ENCODE measurements at places on chromosomes 2 and 18. TPM values are rescaled to one million over a fixed set of nuclear protein-coding genes. Genes with fewer than 3 reads are reported as not detected.

Gene MYO3B
- not detected for total RNA-seq

DNA sequence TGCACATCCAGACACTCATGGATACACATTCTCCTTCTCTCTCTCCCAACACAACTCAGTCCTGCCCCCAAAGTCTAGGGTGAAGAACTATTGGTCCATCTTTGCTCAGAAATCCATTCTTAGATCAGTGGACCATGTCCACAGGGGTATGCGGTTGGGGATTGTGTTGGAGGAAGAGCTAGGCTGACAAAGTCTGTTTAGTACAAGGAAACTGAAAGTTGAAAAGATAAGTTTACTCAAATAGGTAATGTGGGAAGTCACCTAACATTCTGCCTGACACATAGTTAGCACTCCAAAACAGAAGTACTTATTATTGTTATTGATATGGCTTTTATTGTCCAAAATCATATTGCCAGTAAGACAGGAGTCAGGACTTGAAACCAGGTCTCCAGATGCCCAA, 55.9 kb downstream of the ALK start:
- DNase-seq, result peak; percentile 72

- no peak for DNase-seq
These were observed 1.2 kb downstream of the MEX3C start for GRCh38 chr18:51196118-51196810.

DNA sequence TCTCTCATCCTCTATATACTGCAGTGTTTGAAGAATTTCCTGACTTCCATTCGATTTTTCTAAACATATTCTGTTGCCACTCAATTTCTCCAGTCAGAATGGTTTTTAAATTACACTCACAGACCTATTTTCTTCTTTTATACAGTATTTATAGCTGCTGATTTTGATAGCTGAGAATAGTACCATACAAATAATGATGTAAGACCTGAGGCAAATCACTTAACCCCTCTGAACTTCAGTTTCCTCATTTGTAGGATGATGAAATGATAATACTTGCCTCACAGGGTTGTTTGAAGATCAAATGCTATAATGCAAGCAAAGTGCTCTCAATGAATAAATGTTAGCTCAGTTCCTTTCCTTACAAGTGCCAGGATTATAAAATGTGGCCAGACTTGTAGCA, 241.8 kb downstream of the CPS1 start:
- DNase-seq, result no peak

Gene CHRNG
- not detected for total RNA-seq

DNA sequence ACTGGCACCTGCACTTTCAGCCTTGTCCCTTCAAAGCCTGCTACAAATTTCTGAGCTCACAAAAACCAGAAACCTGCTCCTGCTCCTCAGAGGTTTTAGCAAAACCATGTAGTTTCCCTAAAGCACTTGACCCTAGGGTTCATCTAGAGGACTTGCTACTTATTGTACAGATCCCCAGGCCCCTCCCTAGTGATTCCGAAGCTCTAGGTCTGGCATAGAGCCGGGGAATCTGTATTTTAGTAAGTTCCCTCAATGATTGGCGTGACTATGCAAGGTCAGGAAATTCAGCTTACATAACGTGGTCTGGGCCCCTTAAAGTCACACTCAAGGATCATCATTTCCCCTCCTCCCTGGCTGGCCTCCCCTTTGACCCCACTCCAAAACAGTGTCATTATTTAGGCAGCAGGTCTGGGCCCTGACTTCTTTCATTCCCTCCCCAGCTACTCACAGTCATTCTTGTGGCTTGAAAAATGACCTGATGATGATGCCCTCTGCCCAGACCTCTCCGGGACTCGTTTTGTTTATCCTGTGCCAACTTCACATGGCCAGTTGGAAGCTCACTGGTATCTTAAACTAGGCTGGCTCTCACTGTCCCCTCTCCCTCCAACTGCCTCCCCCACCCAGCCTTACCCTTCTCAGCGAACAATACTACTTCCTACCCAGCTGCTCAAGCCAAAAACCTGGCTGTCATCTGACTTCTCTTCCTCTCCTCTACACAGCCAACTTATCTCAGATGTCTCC, 36.0 kb downstream of the WDFY1 start:
- DNase-seq, result no peak

Gene LIMS1
- 141 TPM for total RNA-seq

DNA sequence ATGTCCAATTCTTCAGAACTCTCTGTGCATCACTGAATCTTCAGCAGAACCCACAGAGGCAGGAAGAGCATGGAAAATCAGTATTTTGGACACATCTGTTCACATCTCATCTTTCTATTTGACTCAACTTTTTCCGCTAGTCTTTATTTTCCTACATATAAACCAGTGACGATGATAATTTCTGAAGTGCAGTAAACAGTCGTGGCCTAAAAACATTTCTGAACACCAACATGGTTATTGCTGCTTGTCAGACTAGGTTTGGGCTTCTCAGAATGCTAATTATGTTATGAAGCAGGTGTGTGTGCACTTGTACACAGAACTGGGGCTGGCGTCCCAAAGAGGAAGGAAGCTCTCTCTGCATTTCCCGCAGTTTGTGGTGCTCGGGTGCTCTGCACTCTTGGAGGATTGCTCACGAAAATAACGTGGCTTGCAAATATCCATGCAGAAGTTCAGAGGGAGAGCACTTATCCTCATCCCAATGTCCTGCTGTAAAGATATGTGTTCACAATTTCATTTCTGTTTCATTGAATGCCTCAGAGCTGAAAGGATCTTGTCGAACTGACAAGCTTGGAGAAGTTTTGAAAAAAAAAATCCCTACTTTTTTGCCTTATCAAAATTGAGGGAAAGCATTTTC, 50.8 kb downstream of the EDAR start:
- DNase-seq, result no peak

Gene PROKR1
- total RNA-seq, result not detected

DNA sequence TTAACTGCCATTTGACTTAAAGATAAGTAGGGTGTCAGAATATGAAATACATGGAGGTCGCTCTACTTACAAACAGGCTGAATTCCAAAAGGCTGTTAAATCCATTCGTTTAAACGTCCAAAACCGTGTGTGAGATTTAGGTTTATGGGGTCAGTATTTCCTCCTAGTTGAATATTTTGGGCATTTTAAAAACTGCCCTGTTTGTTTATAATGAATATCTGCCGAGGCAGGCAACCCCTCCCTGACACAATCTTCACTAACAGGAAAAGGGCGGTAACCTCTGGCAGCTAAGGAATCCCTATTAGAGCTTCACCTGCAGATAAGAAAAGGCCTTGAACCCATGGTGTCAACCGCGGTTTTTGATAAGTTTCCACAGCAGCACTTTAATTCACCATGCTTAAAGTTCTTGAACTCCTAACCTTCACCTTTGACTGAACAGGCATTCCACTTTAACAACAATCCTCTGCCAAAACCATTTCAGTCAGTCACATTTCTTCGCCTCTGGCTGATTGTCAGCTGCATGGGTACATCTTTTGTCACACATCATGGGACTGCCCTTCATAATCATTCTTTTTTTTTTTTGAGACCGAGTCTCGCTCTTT, 17.8 kb downstream of the TRAK2 start:
- no peak for DNase-seq

DNA sequence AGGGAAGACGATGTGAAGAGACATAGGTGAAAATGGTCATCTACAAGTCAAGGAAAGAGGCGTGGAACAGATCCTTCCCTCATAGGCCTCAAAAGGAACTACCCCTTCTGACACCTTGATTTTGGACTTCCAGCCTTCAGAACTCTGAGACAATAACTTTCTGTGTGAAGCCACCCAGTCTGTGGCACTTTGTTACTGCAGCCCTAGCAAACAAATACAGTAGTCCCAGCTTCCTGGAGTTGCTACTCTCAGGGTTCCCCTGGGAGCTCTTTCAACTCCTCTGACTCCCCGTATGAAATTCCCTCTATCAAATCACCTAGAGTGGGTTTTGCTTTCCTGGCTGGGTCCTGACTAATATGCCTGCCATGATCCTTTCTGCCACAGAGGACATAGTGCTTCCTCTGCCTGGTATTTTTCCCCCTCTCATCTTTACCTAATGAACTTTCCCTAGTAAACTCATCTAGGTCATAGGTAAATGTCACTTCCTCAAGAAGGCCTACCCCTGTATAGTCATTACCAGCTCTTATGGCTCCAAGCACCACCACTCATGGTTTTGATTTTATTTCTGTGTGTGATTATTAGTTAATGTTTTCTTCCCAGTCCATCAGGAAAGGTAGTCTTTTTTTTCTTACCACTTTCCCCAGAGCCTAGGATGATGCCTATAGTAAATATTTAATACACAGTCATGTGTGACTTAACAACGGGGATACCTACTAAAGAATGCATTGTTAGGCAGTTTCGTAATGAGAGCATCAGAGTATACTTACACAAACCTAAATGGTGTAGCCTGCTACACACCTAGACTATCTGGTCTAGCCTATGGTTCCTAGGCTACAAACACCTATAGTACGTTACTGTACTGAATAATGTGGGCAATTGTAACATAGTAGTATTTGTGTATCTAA, 111.5 kb upstream of the LGALSL start:
- DNase-seq, result no peak

Gene DPP4
- total RNA-seq, result 4.1 TPM

- DNase-seq, result no peak
These were observed 107.5 kb upstream of the SPATS2L start for GRCh38 chr2:200199005-200199404.

DNA sequence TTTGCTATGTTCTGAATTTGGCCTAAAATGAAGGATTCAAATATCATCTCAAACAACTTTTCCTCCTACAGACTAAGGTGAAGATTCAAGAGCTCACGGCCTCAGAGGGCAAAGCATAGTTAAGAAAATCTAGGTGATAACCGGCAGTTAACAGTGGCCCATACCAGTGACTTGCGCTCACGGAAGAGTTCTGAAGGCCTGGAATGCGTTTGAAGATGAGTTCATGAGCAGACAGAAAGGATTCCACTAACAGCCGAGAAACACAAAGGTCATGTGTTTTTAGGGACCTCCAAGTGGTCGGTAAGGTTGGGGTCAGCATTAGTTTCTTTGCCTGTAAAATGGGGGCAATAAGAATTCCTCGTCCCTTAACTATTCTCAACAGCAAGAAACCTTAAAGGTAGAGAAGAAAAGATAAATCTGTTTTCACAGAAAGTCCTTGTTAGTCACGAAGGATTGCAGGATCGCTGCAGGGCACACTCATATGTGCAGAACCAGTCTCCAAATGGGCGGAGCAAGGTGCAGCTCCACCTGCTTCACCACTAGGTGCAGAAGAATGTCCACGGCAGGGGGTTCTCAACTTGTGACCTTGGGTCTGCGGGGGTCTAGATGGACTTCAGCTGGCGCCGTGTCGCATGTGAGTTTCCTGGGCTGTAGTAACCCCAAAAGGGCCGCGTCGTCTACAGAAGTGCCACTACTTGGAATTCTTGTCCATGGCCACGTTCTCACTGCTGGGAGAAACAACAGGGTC, 708 bp upstream of the RPIA start:
- DNase-seq, result no peak

DNA sequence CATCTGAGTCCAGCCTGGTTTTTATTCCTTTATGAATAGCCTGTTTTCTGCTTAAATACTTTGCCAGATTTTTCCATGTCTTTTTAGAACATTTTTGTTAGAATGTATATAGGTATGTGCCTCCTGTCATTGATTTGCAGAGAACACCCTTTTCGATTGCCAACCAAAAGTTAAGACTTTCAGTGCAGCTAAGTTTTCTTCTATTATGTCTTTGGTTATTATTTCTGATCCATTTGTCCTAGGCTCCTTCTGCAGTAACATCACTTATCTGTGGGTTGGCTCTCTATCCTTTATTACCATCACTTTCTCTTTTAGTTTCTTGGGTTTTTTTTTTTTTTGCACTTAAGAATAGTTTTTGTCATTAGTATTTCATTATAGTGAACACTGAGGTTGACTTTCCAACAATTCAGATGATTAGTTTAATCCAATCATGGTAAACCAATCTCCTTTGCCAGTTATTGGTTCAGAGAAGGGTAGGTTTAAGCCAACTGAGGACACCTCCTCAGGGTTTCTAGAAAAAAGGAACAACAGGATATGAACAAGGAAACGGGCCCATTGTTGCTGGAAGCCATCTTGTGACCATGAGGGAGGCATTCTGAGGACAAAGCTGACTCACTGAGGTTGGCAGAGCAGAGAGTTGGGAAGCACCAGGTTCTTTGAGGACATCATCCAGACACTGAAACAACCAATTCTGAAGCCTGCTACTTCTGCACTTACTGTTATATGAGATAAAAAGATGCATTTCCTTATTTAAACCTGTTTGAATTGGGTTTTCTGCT, 37.9 kb upstream of the GBX2 start:
- no peak for DNase-seq

- no peak for DNase-seq
These were observed 233.8 kb upstream of the PIK3C3 start for GRCh38 chr18:41721103-41721790.

- no peak for DNase-seq
These were observed 65.7 kb upstream of the RBM44 start for GRCh38 chr2:237732790-237733381.

Gene SULT1C4
- 3.1 TPM for total RNA-seq

DNA sequence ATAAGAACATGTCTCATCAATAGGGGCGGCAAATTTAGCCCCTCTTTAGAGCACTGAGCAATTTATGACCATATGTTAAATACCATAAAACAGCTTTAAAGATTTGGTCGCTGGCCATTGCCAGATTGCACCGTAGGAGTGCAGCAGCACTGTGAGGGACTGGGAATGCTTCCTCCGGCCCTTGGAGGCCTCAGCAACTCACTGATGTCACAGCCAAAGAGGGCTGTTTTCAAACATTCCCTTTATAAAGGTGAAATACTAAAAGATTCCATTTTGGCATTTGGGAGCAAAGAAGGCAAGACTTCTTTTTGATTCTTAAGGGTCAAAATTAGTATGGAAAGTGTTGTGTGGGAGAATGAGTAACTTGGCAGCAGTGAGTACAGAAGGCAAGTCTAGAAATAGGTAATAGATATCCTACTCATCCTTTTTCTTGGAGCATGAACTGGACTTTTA, 63.7 kb downstream of the BABAM2 start:
- no peak for DNase-seq

- peak; percentile 91 for DNase-seq
These were observed 115.2 kb downstream of the FAM210A start for GRCh38 chr18:13611142-13611600.

DNA sequence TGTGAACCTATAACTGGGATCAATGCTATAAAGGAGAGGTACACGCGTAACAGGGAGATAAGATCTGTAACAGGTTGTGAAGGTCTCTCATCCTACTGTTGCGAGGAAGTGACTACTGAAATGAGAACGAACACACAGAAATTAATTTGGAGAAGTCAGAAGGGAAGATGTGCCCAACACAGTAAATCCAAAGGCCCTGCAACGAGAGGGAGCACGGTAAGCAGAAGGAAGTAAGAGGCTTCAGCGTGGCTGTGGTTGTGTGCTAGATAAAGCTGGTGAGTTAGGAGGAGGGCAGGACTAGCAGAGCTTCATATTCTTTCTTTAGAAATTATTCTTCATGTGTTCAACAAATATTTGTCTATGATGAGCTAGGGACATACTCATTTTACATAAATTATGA, 2.5 kb upstream of the ATG16L1 start:
- DNase-seq, result no peak

GRCh38 chr18:54991981-54992380, 32.7 kb upstream of the CCDC68 start:
- no peak for DNase-seq
